SIG-M5 (cell line): ENCODE measurements at places on chromosomes 3 and 15.

GRCh38 chr3:179174898-179175297, 26.7 kb downstream of the PIK3CA start:
- DNase-seq, result no peak

DNA sequence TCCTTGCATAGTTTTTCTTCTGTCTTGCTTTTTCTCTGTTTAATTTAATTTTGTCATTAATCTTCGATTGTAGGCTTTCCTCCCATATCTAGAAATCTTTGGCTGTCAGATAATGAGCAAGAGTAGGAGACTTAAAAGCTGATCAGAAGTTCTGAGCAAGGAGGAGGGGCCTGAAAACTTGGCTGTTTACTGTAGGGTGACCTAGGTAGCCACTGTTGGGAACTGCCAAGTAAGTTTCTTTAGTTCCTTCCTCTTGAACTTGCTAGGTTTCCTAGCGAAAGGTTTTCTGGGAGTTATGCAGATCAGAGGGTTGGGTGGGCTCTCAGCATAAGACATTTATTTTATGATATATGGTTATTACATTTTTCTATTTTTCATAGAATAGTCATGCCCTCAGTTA, 14.5 kb downstream of the ALPK3 start:
- no peak for DNase-seq

DNA sequence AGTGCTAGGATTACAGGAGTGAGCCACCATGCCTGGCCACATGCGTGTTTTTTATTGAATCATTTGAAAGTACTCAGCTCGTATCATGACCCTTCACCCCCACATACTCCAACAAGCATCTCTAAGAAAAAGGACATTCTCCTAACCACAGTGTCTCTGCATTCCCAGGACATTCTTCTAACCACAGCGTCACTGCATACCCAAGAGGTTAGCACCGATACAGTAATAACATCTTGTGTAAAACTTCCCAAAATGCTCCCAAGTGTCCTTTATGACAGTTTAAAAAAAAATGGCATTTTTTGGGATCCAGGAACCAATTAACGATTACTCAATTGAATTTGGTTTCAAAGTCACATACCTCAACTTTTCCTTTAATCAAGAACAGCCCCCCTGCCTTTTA, 39.6 kb downstream of the FLNB start:
- no peak for DNase-seq

DNA sequence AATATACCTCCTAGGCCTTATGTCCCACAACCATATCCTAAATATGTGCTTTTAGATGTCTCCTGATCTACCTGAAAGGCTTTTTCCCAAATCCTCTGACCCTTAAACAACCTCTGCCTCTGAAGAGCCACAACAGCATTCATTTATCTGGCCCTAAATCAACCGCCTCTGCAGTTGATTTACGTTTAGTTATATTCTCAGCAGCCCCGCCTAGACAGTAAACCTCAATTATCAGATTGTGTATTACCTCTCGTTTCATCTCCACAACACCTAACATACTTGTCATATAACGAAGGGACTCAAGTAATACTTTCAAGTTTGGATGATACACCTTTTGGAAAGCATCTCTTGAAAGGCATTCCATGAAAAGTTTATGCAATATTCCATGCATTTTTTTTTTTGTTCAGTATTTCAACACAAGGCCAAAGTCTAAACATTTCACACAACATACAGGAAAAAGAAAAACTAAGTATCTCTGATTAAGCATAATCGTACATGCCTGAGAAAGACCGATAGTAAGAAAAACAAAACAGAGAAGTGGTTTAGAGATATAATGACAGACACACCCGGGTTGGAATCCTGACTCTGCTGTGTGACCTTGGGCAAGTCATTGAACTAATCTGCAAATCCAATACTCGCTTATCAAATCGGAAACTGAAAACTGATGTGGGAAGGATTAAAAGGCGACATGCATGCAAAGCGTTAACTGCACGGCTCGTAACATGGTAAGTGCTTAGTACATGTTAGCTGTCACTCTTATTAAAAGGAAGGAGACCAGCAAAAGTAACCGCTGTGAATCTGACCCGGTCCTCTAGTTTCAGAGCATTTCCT, 778 bp downstream of the CRBN start:
- DNase-seq, result no peak

- no peak for DNase-seq
Observed at GRCh38 chr3:165800970-165801369, 36.3 kb downstream of the BCHE start.

DNA sequence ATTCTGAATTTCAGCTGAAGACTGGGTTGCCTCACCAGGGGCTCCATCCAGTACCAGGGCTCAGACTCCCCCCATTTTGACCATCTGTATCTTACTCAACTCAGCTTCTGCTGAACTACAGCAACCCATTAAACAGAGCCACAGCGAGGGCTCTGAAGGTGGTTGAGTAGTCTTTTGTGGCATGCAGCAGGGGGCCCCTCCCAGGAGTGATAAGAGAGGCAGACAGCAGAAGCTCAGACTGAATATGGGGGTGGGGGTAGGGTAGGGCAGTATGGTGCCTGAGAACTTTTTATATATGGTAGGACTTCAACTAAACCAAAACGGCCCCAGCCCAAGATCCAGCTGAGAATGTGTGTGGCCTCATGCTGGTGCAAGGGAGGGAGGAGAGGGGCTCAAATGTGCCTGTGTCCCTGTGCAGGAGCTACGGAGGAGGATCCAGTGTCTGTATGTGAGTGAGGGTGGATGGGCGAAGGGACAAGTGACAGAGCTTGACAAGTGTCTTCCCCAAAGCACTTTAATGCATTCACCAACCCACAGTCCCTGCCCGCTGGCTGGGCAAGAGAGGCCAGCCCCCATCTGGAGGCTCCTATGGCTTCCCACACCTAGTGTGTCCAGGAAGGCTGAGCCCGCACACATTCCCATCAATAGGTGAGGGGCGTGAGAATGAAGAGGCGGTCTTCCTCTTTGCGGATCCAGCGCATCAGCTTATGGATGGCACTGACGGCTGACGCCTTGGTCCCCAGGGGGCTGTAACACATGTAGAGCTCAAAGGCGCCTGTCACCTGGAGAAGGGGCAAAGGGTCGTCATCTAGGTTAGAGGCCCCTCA, 4.9 kb upstream of the MST1R start:
- no peak for DNase-seq

- DNase-seq, result no peak
Observed at GRCh38 chr3:24518990-24519367, 24.3 kb upstream of the THRB start.

DNA sequence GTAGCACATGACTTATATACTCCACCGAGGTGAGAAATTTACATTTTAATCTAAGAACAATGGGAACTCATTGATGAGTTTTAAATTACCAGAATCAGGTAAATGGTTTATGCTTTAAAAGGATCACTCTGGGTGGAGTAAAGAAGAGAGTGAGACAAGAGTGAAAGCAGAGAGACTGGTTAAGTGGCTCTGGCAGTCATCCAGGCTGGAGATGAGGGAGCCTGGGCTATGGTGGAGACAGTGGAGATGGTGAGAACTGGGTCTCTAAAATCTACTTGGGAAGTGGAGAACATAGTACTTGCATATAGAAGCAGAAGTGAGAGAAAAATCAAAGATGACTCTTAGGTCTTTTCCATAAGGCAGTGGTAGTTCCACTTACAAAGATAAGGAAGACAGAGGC, 37.1 kb upstream of the SLC25A36 start:
- DNase-seq, result no peak
